Fibroblast of skin of scalp (primary cell): ENCODE measurements at places on chromosomes 7 and 10.
A peak's percentile ranks its signal among the peaks of the same experiment; 100 is the strongest.

- DNase-seq, result no peak
Observed at GRCh38 chr7:74074770-74075169, 8.8 kb upstream of the LIMK1 start.

- no peak for DNase-seq
Observed at GRCh38 chr7:149824301-149824741, 13.9 kb upstream of the ZNF862 start.

GRCh38 chr10:72875250-72876055 lies 18.1 kb upstream of the OIT3 start:
- peak; percentile 36 for DNase-seq

- DNase-seq, result no peak
Observed at GRCh38 chr10:107548301-107548700, 383.8 kb upstream of the SORCS1 start.

- no peak for DNase-seq
Observed at GRCh38 chr10:29749150-29749549, 114.4 kb upstream of the SVIL start.

DNA sequence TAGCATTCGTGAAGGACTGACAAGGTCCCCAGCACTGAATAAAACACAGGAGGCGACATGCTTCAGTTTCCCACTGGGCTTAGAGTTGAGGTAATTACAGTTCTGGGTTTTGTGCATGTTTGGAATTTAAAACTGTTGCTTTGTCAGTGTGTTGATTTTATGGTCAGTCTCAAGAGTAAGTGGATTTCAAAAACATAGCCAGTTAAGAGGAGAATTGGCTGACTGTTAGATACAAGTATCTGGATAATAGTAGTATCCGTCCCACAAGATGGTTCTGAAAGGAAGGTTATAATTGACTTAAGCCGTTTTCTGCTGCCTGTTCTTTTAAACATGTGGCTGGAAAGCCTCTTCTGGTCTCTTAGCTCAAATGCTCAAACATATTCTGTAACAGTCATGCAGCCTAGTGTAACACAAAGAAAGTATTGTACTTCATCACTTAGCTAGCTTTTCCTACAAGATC lies 170.9 kb downstream of the POLR1F start:
- no peak for DNase-seq

GRCh38 chr10:125120053-125120710 lies 40.2 kb downstream of the CTBP2 start:
- peak; percentile 44 for DNase-seq

DNA sequence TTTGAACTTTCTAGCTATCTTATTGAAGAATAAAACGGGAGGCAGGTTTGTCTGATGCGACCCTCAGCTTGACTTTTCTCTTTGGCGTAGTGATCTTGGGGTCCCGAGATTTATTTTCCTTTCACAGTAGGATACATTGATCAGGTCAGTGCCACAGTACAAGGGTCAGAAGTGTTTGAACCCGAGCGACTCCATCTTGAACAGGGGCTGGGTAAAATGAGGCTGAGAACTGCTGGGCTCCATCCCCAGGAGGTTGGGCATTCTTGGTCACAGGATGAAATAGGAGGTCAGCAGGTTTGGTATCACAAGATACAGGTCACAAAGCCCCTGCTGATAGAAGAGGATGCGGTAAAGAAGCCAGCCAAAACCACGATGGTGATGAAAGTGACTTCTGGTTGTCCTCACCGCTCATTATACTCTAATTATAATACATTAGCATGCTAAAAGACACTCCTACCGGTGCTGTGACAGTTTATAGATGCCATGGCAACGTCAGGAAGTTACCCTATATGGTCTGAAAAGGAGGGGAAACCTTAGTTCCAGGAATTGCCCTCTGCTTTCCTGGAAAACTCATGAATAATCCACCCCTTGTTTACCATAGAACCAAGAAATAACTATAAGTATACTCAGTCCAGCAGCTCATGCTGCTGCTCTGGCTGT lies 3.0 kb upstream of the TECPR1 start:
- DNase-seq, result no peak

GRCh38 chr7:97846945-97847344 lies 25.3 kb downstream of the ASNS start:
- no peak for DNase-seq

DNA sequence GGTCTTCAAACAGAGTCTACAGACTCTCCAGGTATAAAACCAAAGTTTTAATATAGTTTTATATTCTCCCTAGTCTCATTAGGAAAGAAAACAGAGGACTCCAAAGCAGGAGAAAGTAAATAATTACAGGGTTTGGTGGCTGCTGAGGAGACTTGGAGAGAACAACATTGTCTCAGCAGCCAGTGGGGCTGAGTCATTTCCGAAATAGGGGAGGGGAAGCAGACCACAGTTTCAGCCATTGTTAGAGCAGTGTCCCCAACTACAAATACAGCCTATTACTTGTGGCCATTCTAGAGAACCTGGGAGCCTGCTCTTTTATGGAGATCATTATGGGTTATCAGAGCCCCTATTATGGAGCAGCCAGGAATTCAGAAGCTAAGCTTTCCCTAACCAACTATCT lies 44.2 kb upstream of the A1CF start:
- DNase-seq, result no peak

GRCh38 chr7:120337308-120337907 lies 64.4 kb downstream of the KCND2 start:
- no peak for DNase-seq

GRCh38 chr10:114548662-114549061 lies 109.4 kb downstream of the ABLIM1 start:
- DNase-seq, result peak; percentile 31

DNA sequence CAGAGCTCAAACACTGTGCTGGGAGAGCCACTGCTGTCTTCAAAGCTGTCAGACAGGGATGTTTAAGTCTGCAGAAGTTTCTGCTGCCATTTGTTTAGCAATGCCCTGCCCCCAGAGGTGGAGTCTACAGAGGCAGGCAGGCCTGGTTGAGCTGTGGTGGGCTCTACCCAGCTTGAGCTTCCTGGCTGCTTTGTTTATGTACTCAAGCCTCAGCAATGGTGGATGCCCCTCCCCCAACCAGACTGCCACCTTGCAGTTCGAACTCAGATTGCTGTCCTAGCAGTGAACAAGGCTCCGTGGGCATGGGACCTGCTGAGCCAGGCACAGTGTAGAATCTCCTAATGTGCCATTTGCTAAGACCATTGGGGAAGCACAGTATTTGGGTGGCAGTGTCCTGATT lies 4.6 kb upstream of the CYP2C19 start:
- DNase-seq, result no peak

DNA sequence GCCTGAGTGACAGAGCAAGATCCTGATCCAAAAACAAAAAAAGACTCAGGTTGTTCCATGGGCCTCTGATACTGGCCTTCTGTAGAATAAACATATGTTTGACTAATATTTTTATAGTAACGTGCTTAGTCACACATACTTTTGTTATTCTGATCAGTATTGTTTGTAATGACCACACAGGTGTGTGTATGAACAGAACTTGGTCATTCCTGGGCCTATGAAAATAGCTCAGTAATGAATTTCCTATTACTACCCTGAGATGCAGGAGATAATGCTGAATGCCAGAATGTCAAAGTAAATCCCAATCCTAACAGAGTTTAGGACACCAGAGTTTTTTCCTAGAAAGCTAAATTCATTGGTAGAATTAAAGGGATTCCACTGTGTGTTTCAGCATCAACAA lies 108.7 kb downstream of the DOCK4 start:
- no peak for DNase-seq

DNA sequence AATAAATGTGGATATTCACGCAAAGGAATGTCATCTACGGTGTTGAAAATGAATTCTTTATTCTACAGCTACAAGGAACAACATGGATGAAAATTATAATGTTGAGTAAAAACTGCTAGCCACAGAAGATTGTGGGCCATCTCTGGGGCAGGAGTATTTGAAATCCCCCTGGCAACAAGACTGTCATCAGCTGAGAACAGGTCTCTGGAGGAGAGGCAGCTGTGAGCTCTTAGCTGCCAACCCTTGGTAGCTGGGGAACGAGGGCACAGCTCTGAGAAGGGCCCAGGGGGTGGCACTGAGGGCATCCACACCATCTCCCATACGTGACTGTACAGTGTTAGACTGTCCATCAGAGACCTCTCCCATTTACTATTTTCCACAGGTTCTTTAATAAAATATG lies 340.1 kb upstream of the MGMT start:
- DNase-seq, result no peak

DNA sequence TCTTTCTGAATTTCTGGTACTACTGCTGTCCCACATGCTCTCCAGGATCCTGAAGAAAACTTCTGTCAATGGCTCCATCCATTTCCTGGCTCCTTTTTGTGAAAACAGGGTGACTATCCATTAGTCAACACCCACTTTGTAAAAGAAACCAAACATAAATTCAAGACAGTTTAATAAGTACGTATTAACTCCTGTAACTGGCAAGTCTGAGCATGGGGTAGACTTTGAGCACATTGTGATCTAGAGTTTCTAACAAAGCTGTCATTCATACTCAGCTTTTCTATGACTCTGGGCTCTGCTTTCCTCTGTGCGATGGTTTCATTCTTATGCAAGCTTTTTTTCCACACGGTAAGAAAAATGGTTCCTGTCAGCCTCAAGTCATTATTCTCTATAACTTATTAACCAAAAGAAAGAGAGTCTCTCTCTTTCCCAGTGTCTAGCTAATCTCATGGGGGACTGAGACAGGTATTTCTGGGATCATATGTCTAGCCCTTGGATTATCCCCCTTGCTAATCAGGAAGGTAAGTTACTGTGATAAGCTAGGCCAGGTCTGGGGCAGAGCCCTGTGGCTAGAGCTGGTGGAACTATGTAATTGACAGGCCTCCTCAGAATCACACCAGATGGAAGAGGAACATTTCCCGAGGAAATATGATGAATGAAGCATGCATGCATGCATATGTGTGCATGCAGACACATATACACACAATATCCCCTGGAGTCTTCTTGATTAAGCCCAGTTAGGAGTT lies 98.5 kb downstream of the GNAI1 start:
- DNase-seq, result no peak

GRCh38 chr7:80294346-80294745 lies 159.7 kb downstream of the GNAI1 start:
- peak; percentile 45 for DNase-seq

- DNase-seq, result no peak
Observed at GRCh38 chr7:49389871-49390479, 383.5 kb upstream of the VWC2 start.

GRCh38 chr7:78153285-78153684 lies 354.7 kb downstream of the PHTF2 start:
- no peak for DNase-seq

GRCh38 chr10:82969405-82969804 lies 1094.4 kb downstream of the NRG3 start:
- DNase-seq, result peak; percentile 39

- DNase-seq, result no peak
Observed at GRCh38 chr10:63718421-63718820, 197.2 kb downstream of the REEP3 start.

- DNase-seq, result peak; percentile 31
Observed at GRCh38 chr7:47647181-47647917, 65.4 kb upstream of the TNS3 start.

GRCh38 chr10:75126277-75126676 lies 14.8 kb downstream of the SAMD8 start:
- DNase-seq, result peak; percentile 47

DNA sequence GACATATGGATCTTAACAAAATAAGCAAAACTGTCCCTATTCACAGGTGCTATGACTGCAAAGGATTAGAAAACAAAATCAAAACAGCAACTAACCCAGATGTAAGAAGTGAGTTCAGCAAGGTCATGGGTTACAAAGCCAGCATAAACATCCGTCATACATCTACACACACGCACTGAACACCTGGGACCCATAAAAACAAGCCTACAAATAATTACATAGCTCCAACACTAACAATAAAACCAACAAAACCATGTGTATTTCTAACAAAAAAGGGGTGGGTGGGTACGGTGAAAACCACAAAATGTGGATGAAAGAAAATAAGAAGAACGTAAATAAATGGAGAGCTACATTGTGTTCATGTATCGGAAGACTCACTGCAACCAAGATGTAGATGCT lies 256.8 kb downstream of the ELFN1 start:
- DNase-seq, result no peak

DNA sequence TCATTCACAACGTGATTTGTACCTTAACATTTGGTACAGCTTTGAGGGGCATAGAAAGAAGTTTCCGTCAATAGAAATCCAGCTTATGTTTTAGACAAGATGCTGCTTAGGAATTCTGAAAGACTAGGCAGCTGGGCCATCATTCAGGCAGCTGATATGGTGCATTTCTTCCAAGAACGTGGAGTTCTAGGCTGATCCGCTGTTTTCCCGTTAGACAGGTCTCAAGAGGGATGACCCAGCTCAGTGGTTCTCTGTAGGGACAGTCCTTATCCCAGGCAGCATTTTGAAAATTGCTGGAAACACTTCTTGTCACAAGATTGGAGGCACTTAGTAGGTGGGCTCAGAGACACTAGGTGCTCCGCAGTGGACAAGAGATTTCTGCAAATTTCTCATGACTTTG lies 242.7 kb upstream of the FOXK1 start:
- no peak for DNase-seq

GRCh38 chr7:120030876-120031275 lies 242.1 kb upstream of the KCND2 start:
- no peak for DNase-seq

GRCh38 chr10:98020254-98020653 lies 10.2 kb downstream of the CRTAC1 start:
- DNase-seq, result no peak

DNA sequence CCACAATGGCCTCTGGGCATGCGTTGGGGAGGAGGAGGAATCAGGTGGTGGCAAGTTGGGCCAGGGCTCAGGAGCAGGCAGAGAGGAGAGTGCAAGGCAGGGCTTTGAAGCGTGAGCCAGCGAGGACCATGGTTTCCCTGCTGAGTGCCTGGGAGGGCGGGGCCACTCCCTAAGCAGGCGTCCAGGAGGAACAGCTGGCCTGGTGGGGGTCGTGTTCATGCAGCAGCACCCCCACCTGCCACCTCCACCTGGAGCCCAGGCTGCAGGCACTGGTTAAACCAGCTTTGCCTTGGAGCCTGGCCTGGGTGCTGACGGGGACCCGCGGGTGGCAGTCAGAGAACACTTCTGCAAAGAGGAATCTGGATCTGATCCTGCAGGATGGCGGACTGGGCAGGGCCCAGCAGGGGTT lies 24.2 kb upstream of the AQP1 start:
- no peak for DNase-seq

GRCh38 chr7:82700741-82701140 lies 257.2 kb upstream of the CACNA2D1 start:
- no peak for DNase-seq
